ENCODE measurements at places on chromosomes 13 and 19.

DNA sequence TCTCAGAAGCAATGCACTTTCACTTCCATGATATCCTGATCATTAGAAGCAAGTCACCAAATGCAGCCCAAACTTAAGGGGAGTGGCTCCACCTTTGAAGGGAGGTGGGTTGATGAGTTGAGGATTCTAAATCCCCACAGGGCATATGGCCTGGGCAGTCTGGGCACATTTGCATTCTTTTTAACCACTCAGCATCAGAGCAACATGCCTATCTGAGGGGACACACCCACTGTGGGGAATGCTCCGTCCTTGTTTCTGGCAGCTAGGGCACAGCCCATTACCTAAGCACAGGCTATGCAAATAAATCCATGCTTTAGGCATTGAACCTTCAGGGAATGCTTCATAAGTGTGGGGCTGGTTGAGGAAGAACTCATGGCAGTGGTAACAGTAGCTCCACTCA is 12.3 kb upstream of the SACS start:
- DNase-seq = no peak

DNA sequence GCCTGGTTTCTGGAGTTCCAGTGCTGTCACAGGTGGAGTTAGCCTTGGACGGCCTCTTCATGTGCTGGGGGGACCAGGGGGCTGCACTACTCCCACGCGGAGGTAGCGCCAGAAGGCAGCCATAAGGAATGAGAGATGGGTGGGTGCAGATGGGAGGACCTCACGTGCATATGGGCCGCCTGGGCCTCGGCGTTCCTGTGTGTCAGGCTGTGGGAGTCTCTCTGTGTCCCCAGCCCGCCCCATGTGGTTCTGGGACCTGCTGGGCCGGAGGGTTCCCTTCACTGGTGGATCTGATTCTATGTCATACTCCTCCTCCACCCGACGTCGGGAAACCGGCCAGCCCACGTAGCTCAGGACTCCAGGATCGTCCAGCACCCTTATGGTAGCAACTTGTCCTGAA is 149.0 kb upstream of the SOX1 start:
- no peak for DNase-seq

- no peak for DNase-seq
Observed at GRCh38 chr19:903266-903797, 9.7 kb downstream of the R3HDM4 start.

- DNase-seq = no peak
Observed at GRCh38 chr13:31282741-31283455, 83.1 kb downstream of the B3GLCT start.

DNA sequence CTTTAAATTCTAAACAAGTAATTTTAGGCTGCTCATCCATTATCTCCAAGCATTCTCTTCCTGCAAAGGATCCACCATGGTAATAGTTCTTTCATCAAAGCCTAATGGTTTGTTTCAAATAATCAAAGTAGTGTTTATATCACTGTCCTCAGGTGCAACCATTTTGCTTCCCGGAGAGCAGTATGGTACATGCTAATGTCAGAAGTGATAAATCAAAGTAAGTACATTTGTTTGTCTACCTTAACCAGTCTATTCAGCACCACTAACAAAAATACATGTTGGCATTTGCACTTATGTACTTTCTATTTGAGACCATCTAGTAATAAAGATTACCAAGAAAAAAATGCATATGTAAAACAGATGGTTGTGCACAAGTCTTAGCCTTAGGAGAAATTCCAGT is 37.5 kb downstream of the DACH1 start:
- DNase-seq = no peak

DNA sequence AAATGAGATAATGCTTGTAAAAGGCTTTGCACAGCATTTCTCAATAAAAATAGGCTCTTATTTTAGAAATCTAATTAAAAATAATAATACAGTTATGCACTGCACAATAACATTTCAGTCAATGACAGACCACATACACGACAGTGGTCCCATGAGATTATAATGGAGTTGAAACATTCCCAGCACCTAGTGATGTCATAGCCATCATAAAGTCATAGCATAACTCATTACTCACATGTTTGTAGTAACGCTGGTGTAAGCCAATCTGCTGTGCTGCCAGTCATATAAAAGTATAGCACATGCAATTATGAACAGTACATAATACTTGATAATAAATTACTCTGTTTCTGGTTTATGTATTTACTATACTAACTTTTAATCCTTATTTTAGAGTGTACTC is 12.7 kb upstream of the SERPINE3 start:
- no peak for DNase-seq

GRCh38 chr13:49214917-49215376 is 5.2 kb upstream of the MLNR start:
- peak; percentile 23 for DNase-seq

- no peak for DNase-seq
Observed at GRCh38 chr13:109159650-109160309, 530.4 kb downstream of the MYO16 start.

GRCh38 chr19:7340959-7341837 is 7.5 kb upstream of the ARHGEF18 start:
- DNase-seq = peak; percentile 57

- no peak for DNase-seq
Observed at GRCh38 chr19:43534305-43534815, 1.4 kb downstream of the ZNF575 start.

- no peak for DNase-seq
Observed at GRCh38 chr19:30087381-30088138, 145.5 kb downstream of the URI1 start.

- no peak for DNase-seq
Observed at GRCh38 chr13:37929308-37929707, 59.7 kb upstream of the TRPC4 start.

DNA sequence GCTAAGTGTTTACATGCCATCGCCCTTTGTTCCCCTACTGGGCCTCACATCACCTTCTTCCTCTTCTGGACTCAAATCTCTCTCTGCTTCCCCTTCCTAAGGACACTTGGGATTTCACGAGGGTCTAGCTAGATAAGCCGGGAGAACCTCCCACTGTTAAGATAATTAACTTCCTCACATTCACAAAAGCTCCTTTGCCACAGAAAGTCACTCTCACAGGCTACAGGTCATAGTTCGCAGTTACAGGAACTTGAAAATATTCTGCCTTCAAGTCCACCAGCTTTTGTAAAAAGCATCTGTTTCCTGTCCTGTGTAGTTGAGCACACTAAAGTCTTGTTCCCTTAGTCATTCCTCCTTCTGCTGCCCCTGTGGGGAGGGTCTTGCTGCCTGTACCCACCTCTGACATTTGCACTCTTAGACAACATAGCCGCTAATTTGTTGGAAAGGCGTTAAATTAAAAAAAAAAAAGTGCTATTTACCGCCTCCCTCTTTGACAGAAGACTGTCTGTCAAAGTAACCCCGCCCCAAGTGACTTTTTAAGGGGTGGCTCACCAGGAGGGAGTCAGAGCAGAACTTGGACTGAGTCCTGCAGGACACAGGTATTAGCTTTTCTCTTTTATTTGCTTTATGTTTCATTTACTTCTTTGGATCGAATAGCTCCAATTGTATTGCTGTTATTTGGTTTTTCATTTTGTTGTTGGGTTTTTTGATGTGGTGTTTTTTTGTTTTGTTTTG is 26.8 kb upstream of the CEACAM21 start:
- DNase-seq = no peak

DNA sequence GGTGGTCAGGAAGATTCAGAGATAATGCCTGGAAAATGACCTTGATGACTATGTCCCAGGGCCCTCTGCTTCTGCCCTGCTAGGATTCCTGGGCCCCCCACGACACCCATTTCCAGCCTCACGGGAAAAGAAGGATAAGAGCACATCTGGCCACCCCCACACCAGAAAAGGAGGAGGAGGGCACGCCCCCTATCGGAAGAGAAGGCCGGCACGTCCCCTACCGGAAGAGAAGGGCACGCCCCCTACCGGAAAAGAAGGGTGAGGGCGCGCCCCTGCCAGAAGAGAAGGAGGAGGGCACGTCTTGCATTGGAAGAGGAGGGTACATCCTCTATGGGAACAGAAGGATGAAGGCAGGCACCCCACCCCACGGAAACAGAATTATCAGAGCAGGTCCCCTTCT is 84.3 kb downstream of the IER2 start:
- DNase-seq = no peak

DNA sequence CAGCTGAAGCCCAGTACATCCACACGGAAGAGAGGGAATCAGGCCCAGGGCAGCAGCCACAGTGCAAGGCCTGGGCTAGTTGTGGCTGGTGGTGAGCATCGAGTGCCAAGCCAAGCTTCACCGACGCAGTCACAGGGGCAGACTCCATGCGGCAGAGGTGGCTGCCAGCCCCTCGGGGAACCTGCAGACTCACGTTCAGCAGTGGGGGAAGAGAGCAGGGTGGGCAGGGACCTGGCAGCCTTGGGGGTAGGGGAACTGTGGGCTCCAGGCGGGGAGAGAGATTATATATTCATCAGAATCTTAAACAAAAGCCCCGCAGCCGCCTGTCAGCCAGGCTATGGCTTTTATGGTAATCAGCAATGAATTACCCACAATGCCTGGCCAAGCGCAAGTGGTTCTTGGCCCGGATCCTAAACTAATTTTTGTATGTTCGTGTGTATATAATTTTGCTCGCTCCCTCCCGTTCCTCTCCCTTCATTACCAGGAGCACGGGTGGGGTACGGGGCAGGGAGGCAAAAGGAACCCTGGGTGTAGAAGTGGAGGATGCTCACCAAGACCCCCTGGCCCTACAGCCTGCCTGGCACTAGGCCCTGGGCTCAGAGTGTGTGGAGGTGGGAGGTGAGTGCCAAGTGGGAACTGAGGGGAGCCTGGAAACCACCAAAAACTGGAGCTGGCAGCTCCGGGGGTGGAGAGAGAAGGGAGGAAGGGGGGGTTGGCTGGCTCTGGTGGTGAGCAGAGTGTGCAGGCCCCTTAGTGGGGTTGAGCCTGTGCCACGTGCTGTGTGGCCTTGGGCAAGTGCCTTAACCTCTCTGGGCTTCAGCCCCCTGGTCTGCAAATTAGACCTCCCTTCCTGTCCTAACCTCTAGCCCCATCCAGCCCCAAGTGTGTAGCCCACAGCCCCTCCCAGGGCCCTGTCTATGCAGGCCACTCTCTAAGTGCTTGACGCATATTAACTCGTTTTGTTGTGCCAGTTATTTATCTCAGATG is 31.9 kb downstream of the PTPRS start:
- DNase-seq = peak; percentile 71

- no peak for DNase-seq
Observed at GRCh38 chr13:21006141-21007005, 55.0 kb downstream of the LATS2 start.

GRCh38 chr13:41111454-41111853 is 21.1 kb downstream of the KBTBD6 start:
- DNase-seq = no peak

DNA sequence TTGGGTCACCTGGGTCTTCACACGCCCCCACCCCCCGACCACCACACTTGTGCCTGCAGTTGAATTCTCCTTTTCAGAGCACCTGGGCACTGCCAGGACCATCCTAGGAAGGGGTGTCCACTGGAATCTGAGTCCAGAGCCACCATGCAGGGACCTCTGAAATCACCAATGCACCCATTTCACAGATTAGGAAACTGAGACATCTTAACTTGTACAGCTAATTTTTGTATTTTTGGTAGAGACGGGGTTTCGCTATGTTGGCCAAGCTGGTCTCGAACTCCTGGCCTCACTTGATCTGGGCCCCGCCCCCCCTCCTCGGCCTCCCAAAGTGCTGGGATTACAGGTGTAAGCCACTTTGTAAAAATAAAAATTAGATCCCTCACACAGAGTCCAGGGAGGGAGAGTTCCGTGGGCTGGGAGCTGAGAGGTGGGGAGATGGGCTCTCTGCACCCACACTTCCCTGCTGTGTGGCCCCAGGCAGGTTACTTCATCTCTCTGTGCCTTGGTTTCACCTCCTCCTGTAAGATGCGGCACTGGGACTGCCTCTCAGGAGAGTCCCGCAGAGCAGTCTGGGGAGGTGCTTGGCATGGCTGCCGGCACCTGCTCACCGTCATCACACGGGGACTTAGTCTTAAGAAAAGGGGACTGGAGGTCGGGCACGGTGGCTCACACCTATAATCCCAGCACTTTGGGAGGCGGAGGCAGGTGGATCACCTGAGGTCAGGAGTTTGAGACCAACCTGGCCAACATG is 45.9 kb upstream of the C19orf12 start:
- no peak for DNase-seq

- DNase-seq = no peak
Observed at GRCh38 chr13:103734837-103735236, 668.6 kb upstream of the SLC10A2 start.

DNA sequence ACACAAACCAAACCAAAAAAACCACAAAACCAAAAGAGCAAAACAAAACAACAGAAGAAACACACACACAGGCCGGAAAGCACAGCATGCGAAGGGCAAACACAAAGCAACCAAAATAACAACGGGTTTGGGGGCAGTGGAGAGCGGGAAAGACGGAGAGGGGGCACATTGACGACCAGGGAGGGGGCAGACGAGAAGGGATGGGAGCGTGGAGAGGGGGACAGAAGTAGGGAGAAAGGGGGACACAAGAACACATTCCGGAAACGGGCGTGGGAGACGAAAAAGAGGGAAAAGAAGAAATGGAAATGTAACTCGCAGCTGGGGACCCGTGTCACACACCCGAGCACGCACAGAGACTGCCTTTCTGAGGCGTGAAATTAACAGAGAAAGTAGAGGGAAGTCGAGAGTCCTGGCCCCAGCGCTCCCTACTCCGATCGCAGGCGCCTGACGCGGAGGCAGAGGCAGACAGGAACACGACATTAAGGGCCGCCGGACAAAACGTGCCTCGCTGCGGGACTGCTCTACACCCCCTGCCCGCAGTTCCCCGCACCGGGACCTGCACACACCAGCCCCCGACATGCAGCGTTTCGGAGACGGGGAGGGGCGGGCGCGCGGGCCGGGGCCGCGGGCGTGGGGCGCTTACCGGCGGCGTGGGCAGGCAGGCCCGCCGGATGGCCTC is 652 bp downstream of the POU4F1 start:
- no peak for DNase-seq

- no peak for DNase-seq
Observed at GRCh38 chr13:79910875-79911540, 429.9 kb downstream of the SPRY2 start.

DNA sequence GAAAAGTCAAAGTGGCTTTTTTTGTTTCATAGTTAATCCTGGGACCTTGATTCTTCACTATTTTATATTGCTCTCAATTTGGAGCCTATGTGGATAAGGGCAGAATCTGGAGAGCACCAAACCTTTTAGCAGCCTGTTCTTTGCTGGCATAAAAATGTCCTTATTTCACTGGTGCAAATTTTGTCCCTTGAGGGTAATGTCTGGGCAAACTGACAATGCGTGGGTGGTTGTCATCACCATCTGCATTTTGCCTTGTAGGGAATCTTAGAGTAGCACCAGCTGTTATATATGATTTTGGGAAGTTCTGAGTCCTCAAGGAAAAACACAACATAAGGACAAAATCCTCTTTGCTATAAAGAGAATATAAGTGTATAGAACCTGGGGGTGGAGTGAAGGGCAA is 336.9 kb upstream of the HTR2A start:
- DNase-seq = no peak

GRCh38 chr19:16871871-16872270 is 16.9 kb upstream of the F2RL3 start:
- no peak for DNase-seq
